ENCODE measurements at places on chromosomes 3 and 15.
A peak's percentile ranks its signal among the peaks of the same experiment; 100 is the strongest.

DNA sequence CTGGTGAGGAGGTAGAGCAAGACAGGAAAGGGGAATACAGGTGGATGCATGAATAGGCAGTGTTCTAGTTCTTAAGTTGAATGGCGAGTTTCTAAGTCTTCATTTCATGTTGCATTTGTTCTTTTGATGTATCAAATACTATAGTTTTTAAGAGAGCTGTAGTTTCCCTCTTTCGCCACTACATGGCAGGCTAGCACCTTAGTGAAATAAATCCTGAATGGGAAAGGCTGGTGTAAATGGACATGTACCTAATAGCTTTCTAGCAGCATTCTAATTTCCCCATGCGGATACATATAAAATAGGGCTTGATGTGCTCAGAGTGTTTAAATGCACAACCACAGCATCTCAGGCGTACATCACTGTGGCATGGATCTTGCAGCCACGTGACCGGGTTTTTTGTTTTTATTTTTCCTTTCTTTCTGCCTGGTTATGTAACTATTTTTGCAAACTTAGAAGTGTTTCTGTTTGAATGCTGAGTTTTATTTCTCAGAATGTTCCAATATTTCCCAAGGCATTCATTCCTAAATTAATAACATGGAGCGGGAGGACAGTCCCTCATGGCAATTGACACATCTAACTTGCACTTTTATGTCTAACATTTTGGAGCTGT, 23.5 kb upstream of the CLN6 start:
- peak; percentile 56 for DNase-seq

DNA sequence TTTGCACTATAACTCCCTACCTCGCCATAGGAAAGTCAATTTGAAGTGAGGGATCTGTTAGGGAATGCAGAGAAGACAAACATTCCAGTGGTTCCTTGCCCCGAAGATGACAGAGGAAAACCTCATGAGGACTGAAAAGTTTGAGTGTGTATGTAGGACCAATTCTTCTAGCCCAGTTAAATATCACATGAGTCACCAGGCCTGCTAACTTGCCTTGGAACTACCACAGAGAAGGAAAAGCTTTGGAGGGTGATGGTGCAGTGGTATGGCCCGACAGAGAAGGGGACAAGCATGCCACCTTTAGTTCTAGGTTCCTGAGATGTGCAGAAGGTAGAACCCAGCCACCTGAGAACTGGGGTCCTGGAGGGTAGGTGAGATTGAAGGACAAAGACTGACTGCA, 2.6 kb upstream of the UPK1B start:
- DNase-seq = no peak

DNA sequence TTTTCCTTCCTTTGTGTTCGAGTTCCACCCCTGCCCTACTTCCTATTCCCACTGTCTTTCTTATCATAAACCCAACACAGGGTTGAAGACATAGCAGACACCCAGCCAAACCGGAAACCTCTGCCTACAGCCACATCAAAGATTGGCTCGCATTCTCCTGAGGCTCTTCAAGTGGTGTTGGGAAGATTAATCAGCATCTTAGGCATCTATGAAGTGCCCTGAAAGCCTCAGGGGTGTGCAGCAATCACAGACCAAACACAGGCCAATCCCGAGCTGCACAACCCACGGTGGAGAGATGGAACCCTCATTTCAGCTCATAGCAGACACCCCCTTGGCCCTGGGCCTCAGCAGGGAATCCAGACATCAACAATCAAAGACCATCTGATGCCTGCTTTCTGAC, 255.9 kb downstream of the XXYLT1 start:
- no peak for DNase-seq

GRCh38 chr3:110101361-110101760, 764.0 kb upstream of the DPPA4 start:
- DNase-seq = no peak

DNA sequence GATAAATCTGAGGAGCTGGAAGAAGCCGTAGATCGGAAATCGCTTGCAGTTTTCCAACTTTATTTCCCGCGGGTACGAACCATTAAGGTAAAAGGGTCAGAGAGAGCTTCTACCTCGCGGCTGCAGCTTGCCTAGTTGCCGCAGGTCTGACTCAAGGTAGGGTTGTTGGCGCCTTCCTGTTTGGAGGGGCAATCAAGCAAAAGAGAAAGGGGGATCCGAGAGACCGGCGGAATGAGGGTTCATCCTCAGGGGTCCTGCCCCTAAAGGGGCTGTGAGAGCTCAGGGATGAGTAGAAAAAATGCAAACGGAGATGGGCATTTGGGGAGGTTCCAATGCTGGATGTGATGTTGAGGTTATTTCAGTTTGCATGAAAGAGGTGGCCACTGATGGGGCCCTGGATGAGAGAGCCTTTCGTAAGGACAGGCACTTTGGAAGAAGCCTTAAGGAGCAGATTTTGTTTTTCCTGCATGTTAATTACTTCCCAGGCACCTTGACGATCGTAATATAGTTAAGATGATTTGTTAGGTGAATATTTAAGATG, 265.4 kb downstream of the CGGBP1 start:
- no peak for DNase-seq

All from colonic mucosa (tissue), 4 donors.